ENCODE measurements at places on chromosomes 11 and 22.
A peak's percentile ranks its signal among the peaks of the same experiment; 100 is the strongest.

GRCh38 chr11:58254936-58255335 is 13.1 kb downstream of the OR10W1 start:
- DNase-seq = peak; percentile 4

- no peak for DNase-seq
Measured at GRCh38 chr11:61487342-61488025, 21.1 kb upstream of the LRRC10B start.

- no peak for DNase-seq
Measured at GRCh38 chr22:41364233-41364632, 17.5 kb upstream of the TEF start.

GRCh38 chr22:46062232-46062615 is 85.3 kb upstream of the WNT7B start:
- peak; percentile 15 for DNase-seq

GRCh38 chr11:69416762-69417698 is 64.4 kb upstream of the LINC01488 start:
- DNase-seq = no peak

DNA sequence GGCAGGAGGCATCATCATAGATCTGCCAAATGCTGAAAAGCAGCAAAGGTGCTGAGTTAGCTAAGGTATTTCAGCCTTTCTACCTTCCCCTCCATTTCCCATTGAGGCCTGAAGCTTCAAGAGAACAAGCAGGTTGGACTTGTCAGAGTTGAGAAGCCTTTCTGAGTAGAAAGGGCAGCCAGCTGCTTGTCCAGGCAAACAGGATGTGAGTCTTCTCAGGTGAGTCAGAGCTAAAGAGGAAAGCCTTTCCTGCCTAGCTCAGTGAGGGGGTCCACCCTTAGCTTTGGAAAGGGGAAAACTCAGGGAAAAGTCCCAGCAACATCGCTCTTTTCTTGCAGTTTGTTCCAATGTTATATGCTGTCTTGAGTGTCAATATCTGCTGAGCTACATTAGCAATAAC is 13.2 kb upstream of the MPZL2 start:
- DNase-seq = peak; percentile 84

DNA sequence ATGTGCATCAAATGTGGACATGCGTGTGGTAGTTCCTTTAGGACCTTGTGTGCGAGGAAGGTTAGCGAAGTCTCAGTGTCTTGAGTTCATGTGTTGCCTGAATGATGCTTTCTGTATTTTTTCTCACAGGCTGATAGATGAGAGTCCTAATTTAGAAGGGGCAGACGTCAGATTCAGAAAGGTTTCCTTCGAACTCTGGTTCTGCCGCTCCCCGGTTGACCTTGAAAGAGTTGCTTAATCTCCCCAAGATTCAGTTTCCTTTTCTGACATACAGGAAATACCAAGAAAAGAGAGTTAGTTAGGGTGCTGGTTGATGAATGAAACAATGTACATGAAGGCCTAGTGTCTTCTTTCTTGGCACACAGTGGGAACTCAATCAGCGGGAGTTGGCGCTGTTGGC is 35.9 kb upstream of the TTC12 start:
- DNase-seq = no peak

DNA sequence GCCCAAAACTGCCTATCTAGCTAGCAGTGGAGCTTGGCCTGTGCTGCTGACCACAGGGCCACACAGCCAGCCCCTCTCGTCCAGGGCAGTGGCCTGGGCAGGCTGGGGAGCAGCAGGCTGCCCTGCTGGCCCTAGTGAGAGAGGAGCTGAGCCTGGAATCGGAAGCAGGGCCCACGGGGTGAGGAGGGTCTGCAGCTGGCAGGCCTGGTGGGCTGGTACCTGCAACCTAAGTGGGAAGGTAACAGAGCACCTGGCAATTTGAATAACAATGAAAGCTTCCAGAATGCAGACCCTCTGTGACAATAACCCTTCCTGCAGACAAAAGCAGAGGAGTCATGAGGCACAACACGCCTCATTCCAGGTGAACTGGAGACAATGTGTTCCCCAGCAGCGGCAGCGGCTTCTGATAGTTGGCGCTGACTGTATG is 31.8 kb upstream of the RFPL3 start:
- DNase-seq = no peak

GRCh38 chr11:6433998-6434660 is 6.7 kb downstream of the HPX start:
- no peak for DNase-seq

DNA sequence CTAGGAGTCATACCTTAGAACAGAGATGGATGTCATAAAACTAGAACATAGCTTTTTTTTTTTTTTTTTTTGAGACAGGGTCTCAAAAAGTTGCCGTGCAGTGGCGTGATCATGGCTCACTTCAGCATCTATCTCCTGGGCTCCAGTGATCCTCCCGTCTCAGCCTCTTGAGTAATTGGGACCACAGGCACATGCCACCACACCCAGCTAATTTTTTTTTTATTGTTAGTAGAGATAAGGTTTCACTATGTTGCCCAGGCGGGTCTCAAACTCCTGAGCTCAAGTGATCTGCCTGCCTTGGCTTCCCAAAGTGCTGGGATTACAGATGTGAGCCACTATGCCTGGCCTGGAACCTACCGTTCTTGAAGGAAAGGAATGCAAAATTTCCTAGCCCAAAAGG is 8.8 kb upstream of the CEP295 start:
- DNase-seq = no peak

- no peak for DNase-seq
Measured at GRCh38 chr11:21534288-21534687, 658.6 kb upstream of the ANO5 start.

DNA sequence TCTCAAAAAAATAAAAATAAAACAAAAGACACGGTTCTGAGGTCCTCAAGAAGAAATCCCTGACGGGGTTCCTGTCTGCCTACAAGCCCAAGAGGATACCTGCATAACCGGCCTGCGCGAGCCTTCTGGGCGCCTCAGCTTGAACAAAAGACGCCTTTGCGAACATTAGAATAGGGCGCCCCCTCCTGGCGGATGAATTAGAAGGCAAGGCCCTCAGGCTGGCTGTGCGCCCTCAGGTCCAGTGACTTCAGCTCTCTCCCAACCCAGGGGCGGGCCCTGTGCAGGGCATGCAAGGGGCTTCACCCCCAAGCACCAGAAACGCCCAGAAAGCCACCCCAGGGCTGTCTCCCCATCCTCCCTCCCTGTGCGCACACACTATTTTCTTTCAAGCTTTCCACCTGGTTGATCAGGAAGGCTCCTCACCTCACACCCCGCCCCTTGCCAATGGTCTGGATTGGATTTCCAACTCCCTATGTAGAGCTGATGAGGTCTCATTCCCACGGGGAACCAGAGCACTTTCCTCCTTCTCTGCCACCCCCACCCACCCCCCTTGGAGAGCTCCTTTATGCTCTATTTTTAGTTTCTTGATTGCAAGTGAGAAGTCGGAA is 273.3 kb downstream of the BUD13 start:
- peak; percentile 42 for DNase-seq

DNA sequence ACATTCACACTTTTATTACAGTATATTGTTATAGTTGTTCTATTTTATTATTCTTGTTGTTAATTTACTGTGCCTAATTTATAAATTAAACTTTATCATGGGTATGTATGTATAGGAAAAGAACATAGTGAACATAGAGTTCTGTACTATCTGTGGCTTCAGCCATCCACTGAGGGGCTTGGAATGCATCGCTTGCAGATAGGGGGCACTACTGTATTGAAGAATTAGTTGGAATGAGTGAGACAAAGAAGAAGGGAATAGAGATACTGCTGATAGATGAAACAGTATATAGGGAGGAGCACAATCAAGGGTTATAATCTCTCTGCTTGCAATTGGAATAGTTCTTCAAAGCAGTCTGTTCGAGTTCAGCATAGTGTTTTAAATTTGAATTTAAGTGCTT is 432.2 kb downstream of the RAB38 start:
- no peak for DNase-seq

DNA sequence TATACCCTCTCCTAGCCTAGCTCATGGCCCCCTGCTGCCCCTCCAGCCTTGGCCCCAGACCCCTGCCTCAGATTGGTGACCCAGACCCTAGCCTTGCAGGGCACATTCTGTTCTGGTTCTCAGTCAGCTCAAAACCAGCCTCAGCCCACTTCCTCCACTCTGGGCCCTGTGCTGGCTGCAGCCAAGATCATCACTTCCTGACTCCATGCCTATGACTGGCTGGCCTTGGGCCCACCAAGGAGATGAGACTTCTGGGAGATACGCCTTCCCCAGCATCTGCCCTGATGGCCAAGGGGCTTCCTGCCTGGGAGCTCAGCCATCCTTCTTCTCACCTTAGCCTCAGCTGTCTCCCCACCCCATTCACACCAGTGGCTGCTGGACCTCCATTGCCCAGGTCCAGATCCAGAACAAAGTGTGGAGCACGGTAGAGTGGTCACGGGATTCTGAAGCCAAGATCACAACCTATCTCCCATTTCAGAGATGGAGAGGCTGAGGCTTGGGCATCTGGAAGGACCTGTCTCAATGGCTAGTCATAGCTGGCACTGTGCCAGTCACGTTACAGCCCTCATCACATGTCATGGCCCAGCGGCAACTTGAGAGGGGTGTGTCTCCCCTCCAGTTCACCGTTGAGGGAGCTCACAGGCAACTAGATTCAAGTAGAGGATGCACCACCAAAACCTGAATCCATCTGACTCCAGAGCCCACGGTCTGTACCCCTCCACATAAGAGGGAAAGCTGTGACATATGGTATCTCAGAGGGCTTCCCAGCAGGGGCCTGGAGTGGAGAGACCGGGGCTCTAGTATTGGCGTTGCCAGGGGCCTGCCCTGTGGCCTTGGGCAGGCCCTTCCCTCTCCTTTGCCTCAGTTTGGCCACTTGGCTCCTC is 43.0 kb upstream of the KLHL35 start:
- no peak for DNase-seq

GRCh38 chr11:13189561-13190426 is 87.8 kb upstream of the BMAL1 start:
- DNase-seq = peak; percentile 50

DNA sequence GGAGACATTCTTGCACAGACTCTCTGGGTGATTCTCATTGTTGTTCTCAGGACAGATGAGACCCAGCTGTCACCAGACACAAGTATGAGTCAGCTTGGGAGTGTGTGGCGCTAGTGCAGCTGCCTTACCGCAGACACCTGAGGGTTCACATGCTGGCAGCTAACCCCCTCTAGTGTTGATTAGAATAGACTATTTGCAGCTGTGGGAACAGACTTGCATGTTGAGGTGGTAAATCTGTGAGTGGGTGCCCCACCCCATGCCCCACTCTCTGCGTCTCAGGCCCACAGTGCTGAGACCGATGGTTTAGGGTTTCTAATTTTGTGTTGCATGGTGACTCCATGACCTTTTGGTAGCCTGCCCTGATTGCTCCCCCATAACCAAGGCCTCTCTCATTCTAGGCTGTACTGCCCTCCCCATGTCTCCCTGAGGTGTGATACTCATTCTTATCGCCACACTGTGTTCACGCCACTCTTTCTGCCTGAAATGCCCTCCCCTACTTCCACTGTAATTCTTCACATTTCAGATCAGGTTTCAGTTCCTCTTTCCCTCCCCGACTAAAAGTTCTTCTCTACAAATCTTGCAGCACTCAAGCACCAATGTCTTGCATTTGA is 73.7 kb upstream of the KIRREL3 start:
- peak; percentile 80 for DNase-seq

GRCh38 chr22:32311551-32312071 is 46.1 kb upstream of the RFPL3 start:
- DNase-seq = no peak

DNA sequence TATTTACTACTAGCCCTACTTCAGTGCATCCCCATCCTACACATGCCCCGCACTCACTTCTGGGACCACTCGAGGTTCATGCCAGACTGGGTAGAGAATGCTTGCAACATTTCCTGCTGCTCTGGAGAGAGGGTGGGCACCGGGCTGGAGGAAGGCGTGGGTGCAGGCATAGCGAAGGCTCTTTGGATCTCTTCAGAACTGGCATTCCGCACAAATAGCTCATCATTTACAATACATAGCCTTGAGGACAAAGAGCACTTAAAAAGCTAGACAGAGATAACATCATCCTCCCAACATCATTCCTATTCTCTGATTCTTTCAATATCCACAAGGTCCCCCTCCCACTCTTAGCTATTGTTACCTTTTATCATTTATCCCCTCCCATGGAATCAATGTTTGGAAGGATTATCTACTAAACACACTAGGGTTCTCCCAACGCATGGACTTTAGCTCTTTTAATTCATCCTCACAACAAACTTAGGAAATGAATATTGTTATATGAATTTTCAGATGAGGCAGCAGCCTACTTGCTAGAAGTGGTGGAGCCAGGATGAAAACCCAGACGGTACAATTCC is 2.5 kb upstream of the TMEM223 start:
- DNase-seq = no peak
